ENCODE measurements at places on chromosomes 7 and 10. TPM values are rescaled to one million over a fixed set of nuclear protein-coding genes. Genes with fewer than 3 reads are reported as not detected.

The ASIC3 gene
- total RNA-seq, result 0.33 TPM

The HHEX gene
- total RNA-seq, result 0.33 TPM

The GHRHR gene
- total RNA-seq, result not detected

The ADRB1 gene
- total RNA-seq, result not detected

The MMS19 gene
- total RNA-seq, result 69.7 TPM

The AGMO gene
- total RNA-seq, result not detected

The TCF7L2 gene
- 10.0 TPM for total RNA-seq

The SUPV3L1 gene
- 36.7 TPM for total RNA-seq

The MMRN2 gene
- total RNA-seq, result 8.5 TPM

The TMEM178B gene
- 0.17 TPM for total RNA-seq

Data from mammary epithelial cell (primary cell).